ENCODE measurements at places on chromosomes 4 and X.

DNA sequence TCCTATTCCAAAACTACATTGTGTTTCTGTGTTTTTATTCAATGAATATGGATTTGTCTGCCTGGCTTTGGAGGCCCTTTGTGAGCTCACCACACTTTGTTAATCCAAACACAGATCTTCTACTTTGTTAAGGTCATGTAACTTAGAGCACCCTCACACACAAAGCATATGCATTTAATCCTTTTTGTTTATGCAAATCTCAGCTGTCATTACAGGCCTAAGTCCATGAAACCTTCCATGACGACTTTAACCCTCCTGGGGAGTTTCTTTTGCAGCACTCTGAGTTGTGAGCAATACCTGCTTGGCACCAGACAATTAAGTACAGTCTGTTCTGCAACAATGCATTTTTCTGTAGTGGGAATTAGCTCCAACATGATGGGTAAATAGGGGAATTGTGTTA, 14.9 kb downstream of the CCSER1 start:
- no peak for DNase-seq

DNA sequence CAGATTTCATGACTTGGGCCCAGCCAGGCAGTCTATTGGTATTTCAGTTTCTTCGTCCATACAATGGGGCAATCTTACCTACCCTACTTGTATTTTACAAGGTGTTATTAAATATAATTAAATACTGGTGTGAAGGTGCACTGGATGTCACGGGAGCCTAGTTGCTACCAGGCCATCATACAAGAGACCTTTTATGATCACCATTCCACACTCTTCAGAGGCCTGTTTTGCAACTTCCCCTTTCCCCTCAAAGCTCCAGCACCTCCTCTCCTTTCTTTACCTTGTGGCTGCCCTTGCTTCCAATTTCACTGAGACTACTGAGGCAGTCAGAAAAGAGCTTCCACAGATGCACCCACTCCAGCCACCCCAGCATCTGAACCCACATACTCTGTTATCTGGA, 93.8 kb upstream of the HELT start:
- DNase-seq = no peak

GRCh38 chr4:1646690-1647089, 37.4 kb downstream of the FAM53A start:
- no peak for DNase-seq

GRCh38 chr4:184389978-184390900, 84.1 kb downstream of the IRF2 start:
- DNase-seq = no peak

DNA sequence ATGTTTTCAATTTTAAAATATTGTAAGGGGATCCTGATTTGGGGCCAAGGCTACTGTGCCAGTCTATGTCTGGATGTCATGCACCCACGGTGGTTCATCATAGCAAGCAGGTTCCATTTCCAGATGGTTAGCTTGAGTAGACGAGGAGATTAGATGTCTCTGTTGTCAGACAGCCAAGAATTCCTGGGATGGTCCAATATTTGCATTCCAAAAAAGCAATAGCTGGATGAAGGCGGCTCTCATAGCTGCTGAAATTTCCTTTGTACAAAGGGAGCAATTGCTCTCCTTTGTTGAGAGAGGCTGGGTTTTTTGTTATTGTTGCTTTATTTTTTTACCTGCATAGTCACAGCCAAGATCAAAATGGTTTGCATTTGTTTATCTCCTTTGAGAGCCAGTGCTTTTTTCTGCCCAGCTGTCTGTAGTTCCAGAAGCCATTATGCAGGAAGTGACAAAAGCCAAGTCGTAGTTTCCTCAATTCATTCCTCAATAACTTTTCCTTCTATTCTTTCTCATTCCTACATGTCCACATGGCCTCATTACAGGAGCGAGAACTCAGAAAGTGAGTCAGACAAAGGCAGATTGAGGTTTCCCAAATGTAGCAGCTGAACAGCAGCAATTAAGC, 107.9 kb downstream of the MMRN1 start:
- DNase-seq = no peak

DNA sequence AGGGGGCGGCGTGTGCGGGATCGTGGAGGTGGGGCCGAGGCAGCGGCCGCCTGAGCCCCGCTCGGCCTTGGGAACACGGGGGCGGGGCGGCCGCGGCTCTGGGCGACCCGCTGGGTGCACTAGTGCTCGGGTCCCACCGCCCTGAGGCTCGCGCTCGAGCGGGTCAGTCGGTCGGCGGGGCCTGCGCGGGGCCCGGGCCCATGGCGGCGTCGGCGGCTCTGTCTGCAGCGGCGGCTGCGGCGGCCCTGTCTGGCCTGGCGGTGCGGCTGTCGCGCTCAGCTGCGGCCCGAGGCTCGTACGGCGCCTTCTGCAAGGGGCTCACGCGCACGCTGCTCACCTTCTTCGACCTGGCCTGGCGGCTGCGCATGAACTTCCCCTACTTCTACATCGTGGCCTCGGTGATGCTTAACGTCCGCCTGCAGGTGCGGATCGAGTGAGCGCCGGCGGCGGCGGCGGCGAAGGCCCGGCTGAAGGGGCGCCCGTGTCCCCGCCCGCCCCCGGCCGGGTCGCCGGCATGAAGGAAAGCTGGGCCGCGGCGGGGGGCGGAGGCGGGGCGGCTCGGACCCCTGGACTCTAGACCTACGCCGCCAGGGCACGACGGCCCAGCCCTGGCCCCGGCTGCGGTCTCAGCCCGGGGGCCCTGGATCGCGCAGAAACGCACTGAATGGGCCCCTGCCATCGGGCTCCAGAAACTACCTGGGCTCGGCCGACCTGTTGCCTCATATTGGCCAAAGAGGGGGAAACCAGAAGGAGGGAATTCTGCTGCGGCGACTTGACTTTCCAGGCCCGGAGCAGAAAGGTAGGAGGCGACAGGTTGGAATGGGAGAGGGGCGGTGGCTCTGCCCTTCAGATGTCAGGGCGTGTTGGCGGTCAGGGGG, at the start of gene SMIM10L2A:
TSS of gene SMIM10L2A (plus strand) at position 13 of the 878 bp plus-strand sequence. CDS start at position 201, 188 bp downstream.
- peak; percentile 31 for DNase-seq

GRCh38 chrX:30521440-30522182, 56.0 kb downstream of the TASL start:
- no peak for DNase-seq

DNA sequence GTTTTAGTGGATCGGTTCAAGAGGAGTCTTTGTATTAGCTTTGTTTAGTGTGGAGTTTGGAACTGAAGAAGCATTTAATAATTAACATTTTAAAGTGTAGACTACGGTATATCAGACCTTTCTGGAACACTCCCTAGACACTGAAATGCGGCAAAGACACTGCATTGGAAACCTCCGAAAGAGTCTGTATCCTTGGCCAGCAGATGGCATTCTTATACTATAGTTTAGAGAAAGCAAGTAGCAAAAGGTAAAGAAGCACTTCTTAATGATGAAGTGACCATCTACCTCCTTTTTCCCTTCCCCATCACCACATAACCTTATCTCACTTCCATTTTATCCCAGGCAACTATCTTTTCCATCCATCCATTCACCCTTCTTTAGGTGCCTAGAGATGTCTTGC, 7.6 kb downstream of the FABP2 start:
- DNase-seq = peak; percentile 30

- DNase-seq = no peak
These were observed 25.8 kb downstream of the EXOC1 start for GRCh38 chr4:55879224-55879623.

DNA sequence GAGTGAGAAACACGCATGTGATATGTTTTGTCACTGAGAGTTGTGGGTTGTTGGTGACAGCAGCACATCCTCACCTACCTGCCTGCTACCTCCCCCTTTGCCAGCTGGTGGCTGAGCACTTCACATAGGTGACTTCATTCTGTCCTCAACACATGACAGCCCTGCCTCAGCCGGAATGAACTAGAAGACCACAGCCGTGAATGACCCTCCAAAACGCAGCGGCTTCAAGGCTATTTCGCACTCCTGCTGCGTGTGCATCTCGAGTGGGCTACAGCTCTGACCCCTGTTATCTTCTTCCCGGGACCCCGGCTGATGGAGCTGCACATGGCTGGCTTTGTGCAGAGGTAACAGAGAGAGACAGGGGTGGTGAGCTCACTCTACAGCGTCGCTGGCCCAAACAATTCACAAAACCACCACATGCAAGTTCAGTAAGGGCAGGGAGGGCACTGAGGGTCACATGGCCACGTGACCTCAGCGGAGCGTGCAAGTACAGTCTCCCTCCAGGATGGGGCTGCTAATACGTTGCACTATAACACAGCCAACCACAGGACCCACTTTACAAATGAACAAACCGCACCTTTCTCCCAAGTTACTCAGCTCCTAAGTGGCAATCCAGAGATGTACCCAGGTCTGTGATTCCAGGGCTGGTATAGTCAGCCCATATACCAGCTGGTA, 6.3 kb upstream of the PPP2R2C start:
- DNase-seq = peak; percentile 19

GRCh38 chrX:33831211-33831610, 300.9 kb downstream of the FAM47A start:
- peak; percentile 1 for DNase-seq

DNA sequence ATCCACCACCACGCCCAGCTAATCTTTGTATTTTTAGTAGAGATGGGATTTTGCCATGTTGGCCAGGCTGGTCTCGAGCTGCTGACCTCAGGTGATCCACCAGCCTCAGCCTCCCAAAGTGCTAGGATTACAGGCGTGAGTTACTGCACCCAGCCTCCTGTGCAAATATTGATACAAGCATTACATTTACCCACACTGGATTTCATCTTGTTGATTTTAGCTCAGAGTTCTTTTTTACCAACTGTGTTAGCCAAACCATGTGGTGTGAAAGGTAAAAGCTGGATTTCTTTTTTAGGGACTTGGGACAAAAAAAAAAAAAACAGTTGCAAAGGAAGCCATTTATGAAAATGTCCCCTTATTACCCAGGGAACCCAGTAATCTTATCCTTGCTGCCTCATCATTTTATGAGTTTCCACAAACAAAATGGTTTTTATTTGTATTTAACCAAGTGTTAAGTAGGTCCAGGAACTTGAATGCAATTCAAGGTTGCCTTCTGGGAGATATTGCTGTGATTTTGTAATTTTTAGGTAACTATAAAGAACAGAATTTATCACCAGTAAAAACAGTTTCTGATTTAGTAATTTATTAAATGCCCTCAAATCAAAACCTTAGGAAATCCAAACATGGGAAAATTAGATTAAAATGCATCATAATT, 202.5 kb downstream of the PALLD start:
- no peak for DNase-seq

- no peak for DNase-seq
These were observed 362.5 kb upstream of the TRAM1L1 start for GRCh38 chr4:117447925-117448324.

- no peak for DNase-seq
These were observed 3.5 kb downstream of the CXCL2 start for GRCh38 chr4:74095482-74095881.

GRCh38 chr4:13441506-13441905, 42.6 kb downstream of the RAB28 start:
- no peak for DNase-seq

GRCh38 chr4:104625706-104626105, 131.0 kb upstream of the CXXC4 start:
- no peak for DNase-seq

GRCh38 chr4:8320386-8320750, 50.8 kb downstream of the HTRA3 start:
- DNase-seq = no peak

DNA sequence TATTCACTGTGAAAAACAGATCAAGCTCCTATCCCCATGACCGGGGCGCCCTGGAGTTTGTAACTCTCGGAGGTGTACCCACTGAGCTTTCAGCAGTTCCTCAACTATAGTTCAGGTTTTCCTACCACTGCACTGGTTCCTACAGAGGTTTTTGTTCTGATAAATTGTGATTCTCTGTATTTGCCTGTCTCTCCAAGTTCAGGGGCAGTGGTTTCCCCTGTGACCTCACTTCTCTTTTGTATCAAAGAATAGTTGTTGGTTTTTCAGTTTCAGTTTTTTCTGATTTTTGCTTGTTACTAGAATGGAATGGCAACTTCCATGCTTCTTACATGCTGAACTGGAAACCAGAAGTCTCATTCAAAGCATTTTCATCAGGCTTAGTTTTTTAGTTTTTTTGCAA, 56.8 kb upstream of the PLS3 start:
- no peak for DNase-seq

DNA sequence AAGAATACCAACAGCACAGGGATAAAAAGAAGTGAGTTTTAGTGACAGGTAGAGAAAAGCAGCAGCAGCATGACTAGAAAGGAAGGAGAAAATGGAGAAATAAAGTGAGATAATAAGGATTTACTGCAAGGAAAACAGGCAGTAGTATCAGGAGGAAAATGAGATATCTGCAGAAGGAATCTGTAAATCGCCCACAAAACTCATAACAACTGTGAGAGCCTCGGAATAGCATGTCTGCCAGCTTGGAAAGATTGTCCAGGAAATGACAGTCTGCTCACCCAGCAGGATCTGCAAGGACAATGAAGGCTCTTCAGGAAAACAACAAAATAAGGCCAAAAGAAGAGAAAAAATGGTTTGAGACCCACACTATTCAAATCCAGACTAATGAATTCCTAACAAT, 47.4 kb downstream of the CXXC4 start:
- DNase-seq = no peak

DNA sequence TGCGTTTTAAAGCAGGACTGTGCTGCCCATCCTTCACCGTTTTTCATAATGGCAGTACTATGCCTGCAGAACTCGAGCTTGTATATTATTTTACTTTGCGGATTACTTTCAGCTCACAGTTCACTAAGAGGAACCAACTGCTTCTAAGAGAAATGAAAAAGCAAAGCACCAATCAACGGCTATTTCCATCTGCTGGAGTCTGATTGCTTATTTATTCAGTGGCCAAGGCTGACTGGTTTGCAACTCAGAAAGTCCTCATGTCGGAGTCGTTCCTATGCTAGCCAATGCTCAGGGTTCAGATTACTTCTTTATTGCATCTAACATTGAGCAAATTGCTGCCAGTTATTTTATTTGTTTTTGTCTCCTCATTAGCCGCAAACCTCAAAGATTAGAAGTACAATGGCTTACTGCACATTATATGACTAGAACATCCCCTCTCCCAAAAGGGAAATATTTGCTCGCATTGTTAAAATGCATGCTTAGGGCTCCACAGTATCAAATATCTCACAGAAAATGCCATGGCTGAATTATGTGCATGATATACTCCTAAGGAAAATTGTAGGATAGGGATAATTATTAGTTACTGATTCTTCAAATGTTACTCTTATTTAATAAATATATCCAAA, 1628.2 kb upstream of the ADGRL3 start:
- DNase-seq = peak; percentile 96

DNA sequence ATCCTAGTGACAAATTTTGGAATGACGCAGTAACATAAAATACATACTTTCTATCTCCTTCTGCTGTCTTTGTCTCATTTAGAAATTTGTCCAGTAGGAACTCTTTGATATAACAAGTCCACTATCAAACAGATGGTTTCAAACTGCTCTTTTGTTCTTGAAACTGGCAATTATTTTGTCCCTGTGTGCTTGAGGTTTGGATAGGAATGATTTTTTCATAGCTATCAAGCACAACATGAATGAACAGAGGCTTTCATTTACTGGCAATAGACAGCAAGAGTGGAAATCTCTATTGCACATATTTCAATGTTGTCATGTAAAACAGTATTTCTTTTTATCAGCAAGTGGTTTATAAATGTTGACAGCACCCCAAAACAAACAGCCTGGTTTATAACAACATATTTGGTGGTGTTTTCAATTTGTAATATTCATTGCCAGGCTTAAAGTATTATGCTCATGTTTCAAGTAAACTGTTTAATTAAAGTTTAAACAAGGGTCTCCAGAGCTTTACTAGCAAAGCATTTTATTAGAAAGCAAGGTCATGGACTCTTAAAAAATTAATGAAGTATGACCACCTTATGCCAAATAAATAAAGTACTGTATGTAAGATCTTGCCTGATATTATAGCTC, 60.0 kb downstream of the TIGD2 start:
- no peak for DNase-seq
